ENCODE measurements at places on chromosomes 16 and 17.
A peak's percentile ranks its signal among the peaks of the same experiment; 100 is the strongest.

DNA sequence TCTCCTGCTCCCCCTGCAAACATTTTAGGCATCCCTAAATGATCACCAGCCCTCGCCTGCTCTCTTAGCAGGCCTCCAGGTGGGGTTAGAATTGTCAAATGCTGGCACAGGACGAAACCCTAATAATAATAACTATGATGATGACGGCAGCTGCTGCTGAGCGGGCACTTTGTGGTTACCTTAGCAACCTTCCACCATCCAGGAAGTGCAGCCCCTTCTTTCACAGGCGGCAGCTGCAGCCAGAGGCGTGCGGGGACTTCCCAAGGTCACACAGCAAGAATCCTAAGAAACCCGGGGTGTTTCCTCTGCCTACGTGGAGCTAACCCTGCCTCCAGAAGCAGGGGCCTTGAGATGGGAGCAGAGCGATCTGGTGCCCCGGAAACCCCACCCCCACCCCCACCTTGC, 22.4 kb upstream of the EIF1 start:
- DNase-seq: peak; percentile 50

DNA sequence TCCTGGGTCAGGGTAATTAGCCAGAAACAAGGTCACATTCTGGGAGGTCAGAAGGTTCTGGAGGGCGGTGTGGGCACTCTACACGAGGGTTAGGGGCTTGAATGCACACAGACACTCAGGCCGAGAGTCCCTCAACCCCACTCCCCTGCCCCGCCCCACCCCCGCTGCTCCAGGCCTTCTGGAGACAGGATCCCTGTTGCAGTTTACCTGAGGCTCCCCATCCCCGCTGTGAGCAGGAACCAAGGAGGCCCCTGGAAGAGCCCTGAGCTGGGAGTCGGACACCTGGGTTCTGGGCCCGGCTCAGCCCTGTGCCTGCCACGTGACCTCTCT, 4.4 kb upstream of the ACTG1 start:
- DNase-seq: no peak

- no peak for DNase-seq
Observed at GRCh38 chr16:86833136-86833535, 254.8 kb downstream of the FOXL1 start.

GRCh38 chr17:7557147-7557764, 1.3 kb upstream of the TNFSF13 start:
- DNase-seq: peak; percentile 54

DNA sequence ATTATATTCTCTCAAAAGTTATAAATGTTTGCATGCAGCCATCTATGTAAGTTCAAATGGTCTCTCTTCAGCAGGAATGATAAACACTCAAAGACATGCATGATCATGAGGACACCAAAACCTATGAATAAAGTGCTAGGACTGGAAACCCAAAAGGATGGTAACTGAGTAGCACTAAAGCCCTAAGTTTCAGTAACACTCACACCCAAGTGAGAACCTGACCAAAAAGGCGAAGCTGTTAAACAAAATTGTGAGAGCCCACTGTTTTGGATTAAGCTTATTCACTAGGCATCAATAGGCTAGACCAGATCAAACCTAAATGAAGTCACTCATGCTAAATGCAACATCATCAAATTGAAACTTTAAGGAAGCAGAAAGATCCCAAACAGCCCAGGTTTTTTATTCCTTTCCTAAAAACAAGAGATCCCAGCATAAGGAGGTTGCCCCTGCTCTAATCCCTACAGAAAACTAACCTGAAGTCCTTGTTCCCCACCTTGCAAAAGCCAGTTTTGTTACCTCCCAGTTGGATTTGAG, 42.4 kb downstream of the GLG1 start:
- no peak for DNase-seq

- DNase-seq: no peak
Observed at GRCh38 chr16:55462241-55462640, 16.8 kb upstream of the MMP2 start.

DNA sequence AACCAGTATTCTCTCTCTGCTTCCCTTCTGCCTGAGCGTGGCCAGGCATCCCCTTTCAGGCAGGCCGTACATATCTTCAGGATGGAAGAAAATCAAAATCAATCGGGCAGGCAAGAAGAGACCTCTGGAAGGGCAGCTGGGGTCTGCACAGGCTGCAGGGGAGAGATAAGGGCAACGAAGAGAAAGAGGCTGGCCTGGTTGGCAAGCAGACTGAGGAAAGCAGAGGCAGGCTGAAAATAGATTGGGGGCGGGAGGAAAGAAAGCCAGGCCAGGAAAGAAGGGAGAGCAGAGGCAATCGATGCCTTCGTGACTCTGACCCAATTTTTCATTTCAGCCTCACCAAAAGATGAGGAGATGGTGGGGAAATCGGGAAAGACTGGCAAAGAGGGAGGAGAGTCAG, 18.1 kb downstream of the PIPOX start:
- DNase-seq: no peak

DNA sequence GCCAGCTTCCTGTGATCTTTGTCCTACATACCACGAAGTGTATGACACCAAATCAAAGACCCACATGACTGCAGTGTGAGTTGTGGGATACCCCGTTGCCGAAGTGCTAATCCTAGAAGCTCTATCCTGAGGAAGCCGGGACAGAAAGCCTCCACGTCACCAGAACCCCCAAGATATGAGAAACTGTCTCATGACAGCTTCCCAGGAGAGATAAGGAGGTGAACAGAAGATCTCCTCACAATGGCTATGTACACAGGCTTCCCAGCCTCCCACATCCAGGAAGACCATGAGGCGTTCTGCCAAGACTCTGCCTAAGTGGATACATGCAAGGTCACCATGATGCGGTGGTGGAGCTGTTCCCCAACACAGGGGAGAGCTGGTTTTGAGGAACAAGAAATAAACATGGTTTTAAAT, 37.1 kb downstream of the TRIM25 start:
- DNase-seq: no peak

GRCh38 chr16:17404941-17405689, 65.6 kb downstream of the XYLT1 start:
- no peak for DNase-seq

DNA sequence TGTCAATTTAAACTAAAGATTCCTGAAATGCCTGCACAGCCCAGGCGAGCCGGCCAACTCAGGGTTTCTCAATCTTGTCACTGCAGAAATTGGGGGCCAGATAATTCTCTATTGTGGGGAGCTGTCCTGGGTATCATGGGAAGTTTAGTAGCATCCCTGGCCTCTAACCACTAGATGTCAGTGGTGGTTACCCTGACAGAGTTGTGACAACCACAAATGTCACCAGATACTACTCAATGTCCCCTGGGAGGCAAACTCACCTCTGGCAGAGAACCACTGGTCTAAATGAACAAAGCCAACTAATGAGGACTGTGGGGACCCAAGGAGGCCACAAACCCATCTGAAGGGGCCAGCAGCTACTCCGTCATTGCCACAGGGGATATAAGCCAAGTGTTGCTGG, 90.9 kb downstream of the MYH11 start:
- peak; percentile 80 for DNase-seq

- peak; percentile 53 for DNase-seq
Observed at GRCh38 chr17:50280068-50280467, 5.8 kb downstream of the TMEM92 start.

GRCh38 chr16:2518823-2519710, 1.1 kb upstream of the AMDHD2 start:
- DNase-seq: no peak

- DNase-seq: no peak
Observed at GRCh38 chr17:76579281-76579680, 6.4 kb downstream of the ST6GALNAC2 start.

DNA sequence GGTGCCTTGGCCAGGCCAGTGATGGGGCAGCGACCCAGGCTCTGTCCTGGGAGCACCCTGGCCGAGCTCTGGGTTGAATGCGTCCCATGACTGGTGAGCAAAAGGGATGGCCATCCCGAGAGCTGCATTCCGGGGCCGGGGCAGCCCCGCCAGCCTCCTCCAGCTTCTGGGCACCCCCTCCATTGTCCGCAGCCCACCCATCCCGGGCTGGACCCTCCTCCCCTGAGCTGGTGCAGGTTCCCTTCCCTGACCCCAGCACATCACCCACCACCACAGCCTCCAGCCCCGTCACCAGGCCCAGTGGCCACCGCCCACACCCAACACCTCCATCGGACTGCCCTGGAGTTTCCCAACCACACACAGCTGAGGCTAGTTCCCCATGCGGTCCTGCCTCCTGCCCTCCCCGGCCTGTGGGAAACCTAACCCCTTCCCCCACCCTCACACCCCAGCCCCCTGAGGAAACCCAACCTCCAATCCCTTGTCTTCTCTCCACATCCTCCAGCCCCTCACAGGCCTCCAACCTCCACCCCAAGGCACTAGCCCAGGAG, 16.2 kb upstream of the PVALEF start:
- DNase-seq: no peak

GRCh38 chr17:4167786-4168185, 24.8 kb downstream of the CYB5D2 start:
- no peak for DNase-seq

DNA sequence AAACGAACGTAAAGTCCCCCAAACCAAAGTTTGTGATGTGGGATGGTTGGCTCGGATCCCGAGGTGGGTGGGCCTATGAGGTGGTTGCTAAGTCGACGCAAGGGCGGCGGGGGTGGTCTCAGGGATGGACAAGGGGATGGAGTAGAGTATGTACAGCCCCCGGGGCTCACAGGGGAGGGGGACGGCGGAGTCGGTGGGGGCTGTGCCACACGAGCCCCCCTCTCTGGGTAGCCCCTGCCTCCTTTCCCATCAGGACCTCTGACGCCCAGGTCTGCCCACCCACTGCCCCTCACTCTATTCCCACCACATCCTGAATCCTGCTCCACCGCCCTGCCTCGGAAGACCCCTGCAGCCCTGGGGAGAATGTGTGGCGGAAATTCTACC, 15.2 kb downstream of the IL34 start:
- DNase-seq: peak; percentile 22

GRCh38 chr16:81729451-81729850, 49.6 kb upstream of the PLCG2 start:
- peak; percentile 89 for DNase-seq

DNA sequence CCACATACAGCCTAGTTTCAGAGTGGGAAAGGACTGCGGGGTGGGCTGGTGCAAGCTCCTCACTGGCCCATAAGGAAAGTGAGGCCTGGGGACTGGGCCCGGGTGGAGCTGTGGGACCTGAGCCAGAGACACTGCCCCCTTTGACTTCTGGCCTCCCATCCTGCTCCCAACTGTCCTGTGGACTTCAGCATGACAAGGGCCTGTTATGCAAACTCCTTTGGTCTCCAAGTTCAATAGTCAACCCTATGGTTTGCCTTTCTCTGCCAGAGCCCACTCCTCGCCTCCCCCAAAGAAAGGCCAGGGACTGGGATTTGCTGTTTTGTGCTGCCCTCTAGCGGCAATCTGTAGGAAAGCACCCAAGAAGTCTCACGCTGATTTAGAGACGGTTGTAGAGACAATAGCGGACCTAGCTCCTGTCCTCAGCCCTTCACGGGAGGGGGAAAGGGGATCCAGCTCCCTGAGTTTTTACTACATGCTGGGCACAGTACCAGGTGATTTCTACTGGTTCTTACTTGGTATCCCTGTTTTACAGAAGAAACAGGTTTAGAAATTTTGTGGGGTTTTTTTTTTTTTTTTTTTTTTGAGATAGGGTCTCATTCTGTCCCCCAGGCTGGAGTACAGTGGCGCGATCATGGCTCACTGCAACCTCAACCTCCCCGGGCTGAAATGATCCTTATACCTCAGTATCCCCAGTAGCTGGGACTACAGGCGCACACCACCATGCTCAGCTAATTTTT, 1.2 kb upstream of the TLCD3B start:
- peak; percentile 94 for DNase-seq

DNA sequence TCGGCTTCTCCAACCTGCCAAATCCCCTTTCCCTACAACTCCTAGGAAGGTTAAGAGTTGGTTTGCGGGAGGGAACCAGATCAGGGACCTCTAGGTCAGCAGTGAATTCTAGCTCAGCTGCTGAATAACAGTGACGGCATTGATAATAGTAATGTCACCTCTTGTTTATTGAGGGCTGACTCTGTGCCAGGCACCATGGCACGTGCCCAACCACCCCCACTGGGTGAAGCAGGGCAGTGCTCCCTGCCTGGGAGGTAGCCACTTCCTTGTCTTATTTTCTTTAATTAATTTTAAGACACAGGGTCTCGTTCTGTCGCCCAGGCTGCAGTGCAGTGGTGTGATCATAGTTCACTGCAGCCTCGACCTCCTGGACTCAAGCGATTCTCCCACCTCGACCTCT, 5.5 kb upstream of the PPL start:
- DNase-seq: no peak

DNA sequence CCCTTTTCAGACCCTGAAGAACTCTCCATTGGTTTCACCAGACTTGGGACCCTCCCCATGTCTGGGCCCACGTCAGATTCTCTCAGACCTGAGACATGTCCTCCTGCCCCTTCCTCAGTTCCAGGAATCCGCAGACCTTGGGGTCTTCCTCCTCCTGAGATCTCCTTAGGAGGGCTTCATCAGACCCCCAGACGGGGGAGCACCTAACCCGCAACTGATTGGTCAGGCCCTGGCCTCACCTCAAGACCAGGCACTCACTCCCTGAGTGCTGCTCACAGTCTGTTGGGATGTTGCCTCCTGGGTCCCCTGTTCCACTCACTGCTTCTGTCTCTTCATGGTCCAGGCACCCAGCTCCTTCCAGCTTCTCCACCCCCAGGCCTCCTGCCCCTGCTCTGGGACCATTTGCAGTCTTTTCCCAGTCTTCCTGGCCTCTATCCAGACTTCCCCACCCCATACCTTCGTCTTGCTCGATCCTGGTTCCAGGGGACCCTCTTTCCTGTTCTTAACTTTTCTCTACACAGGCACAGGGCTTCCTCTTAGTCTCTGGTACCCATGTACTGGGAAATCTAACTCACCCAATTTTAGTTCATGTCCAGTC, 1.2 kb downstream of the GID4 start:
- DNase-seq: no peak

- no peak for DNase-seq
Observed at GRCh38 chr17:68870161-68870826, 84.9 kb downstream of the ABCA8 start.

DNA sequence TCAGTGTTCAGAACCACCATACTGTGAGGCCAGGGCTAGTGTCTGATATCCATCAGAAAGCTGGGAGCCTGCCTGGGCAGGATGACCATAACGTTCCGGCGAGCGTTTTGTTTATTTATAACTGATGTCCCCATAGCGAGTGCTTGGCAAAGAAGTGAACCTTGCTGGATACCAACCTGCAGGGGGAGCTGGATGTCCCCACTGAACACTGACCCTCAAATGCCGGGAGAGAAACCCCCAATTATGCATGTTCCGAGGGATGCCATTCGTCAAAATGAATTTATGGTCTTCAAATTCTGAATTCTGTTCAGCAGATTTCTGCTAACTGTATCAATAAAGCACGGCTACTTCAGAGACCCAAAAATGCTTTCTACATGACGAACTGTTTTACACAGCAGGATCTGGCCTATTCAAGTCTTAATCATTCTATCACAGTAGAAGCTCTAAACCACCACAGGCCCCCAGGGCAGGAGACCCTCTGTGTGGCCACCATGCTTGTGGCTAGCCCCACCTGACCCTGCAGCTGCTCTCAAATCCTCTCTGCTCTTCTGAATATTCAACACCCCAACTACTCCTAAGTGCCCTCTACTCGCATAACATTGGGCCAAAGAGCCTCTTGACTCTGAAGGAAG, 15.2 kb downstream of the MED24 start:
- peak; percentile 80 for DNase-seq
